Lower lobe of right lung (tissue), 2 donors: ENCODE measurements at places on chromosomes 4 and X. TPM values are rescaled to one million over a fixed set of nuclear protein-coding genes. Genes with fewer than 3 reads are reported as not detected.

Gene PAK3
- total RNA-seq = 1.4 TPM

Gene CPLX1
- 3.9 TPM for total RNA-seq

Gene PNMA6F
- total RNA-seq = not detected

DNA sequence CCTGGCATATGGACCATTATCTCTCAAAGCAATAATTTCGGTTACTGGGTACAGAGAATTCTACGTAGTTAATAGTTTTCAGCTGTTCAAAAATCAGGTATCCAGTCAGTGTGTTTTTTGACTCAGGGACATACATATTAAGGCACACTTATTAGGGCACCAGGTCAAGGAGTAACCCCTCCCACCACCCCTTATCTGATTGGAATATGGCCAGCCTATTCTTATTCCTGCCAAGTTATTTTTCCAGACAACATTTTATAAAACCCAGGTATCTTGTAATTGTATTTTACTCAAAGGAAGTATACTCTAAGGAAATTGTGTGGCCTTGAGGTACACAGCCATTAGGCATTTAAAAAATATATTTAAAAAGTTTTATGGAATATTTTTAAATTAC, 4.3 kb downstream of the ZFX start:
- no peak for DNase-seq
